Mammary microvascular endothelial cell (primary cell): ENCODE measurements at places on chromosomes 6 and 20. TPM values are rescaled to one million over a fixed set of nuclear protein-coding genes. Genes with fewer than 3 reads are reported as not detected.

Gene RIMS1
- 0.05 and 0.13 TPM in 2 replicates for total RNA-seq

Gene SPTLC3
- 0.33 and 0.89 TPM in 2 replicates for total RNA-seq

Gene GPX5
- total RNA-seq = not detected in 2 replicates

Gene PGC
- not detected in 2 replicates for total RNA-seq

Gene MCHR2
- total RNA-seq = not detected in 2 replicates

Gene DNAAF9
- total RNA-seq = 8.1 and 8.3 TPM in 2 replicates

Gene ZC3H12D
- total RNA-seq = 0.05 TPM in 1 of 2 replicates, not detected in the other

Gene ZNF311
- total RNA-seq = 0.27 and 0.39 TPM in 2 replicates

Gene SCGN
- total RNA-seq = not detected in 2 replicates

Gene MSH5
- 8.3 and 14.5 TPM in 2 replicates for total RNA-seq

Gene GLP1R
- not detected in 2 replicates for total RNA-seq

Gene TREM1
- total RNA-seq = not detected in 2 replicates
